ENCODE measurements at places on chromosomes 11 and 22. TPM values are rescaled to one million over a fixed set of nuclear protein-coding genes. Genes with fewer than 3 reads are reported as not detected.

The SERPING1 gene
- total RNA-seq, result 195 TPM

The CRYBB3 gene
- total RNA-seq, result 0.58 TPM

The P2RX6 gene
- 0.20 TPM for total RNA-seq

The HOATZ gene
- total RNA-seq, result not detected

The JAML gene
- total RNA-seq, result 20.4 TPM

Measured in left lung (tissue), 14 donors.